ENCODE measurements at places on chromosomes 7 and 10. TPM values are rescaled to one million over a fixed set of nuclear protein-coding genes. Genes with fewer than 3 reads are reported as not detected.

DNA sequence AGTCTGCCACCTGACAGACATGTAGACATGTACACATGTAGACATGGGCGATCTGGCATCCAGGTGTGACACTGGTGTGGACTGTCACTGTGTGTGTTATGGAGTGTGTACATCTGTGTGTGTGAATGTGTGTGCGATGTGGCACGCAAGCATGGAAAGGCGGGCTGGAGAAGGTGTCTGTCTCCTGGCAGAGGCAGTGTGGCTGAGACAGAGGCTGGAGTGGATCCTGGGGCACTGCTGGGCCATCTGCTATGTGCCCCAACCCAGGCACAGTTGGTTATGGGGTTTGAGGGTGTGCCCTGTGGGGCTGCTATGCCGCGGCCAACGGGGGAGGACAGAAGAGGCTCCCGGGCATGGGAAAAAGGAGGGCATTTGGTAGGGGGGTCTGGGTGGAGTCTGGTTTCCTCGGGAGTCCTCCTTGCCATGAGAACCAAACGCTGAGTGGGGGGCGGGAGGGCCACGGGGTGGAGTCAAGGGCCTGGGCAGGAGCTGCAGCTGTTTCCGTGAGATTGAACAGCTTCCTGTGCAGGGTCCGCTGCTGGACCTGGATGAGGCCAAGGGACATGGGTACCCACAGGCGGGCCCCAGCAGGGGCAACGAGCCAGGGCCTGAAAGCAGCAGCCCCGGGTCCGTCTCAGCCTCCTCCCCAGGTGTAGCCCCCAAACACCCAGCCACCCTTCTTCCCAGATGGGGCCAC, 1.3 kb downstream of the ELN start:
- H3K27ac ChIP-seq: no peak overlapping the region
- H3K4me3 ChIP-seq: peak overlapping the region; percentile 25
- peaks cover 34% of the 10 kb centered on the region for H3K4me1 ChIP-seq
- DNase-seq: no peak
- H3K36me3 ChIP-seq: no peaks in the 10 kb centered on the region
- H3K27me3 ChIP-seq: no peaks in the 10 kb centered on the region

The TYW1B gene
- 0.73 TPM for polyA plus RNA-seq

DNA sequence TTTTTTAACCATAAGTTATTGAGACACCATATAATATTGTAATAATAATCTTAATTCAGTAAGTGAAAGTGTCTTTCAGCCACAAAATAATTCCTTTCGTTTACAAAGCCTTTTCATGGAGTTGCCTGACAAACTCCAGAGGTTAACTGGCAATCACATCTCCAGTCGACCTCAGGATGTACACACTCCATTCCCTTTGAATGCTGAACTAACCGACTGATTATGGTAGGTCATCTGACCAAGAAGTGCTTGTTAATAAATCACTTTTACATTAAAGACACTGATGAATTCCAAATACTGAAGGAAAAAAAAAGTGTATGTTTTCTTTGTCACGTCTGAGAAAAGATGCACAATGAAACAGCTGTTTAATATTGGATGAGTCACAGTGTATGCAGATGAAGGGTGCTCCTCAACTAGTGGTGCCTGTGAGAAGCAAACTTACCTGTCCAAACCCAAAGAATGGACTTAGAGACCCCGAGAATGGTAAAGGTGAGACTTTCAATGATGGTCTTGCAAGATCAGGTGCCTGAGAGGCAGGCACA, 348.1 kb upstream of the VWC2 start:
- no peak overlapping the region for H3K4me3 ChIP-seq
- no peaks in the 10 kb centered on the region for H3K36me3 ChIP-seq
- H3K27me3 ChIP-seq: no peaks in the 10 kb centered on the region
- DNase-seq: no peak
- H3K27ac ChIP-seq: no peak overlapping the region

GRCh38 chr7:90817846-90818245, 221.7 kb downstream of the CDK14 start:
- H3K27ac ChIP-seq: no peak overlapping the region
- no peak overlapping the region for H3K4me3 ChIP-seq
- no peaks in the 10 kb centered on the region for H3K36me3 ChIP-seq
- no peaks in the 10 kb centered on the region for H3K27me3 ChIP-seq

GRCh38 chr7:132575419-132575981, 770 bp downstream of the PLXNA4 start:
- DNase-seq: peak; percentile 18
- H3K4me1 ChIP-seq: 0 out of 2 replicates have a peak, but pooled peaks cover 2% of the 10 kb centered on the region
- H3K36me3 ChIP-seq: no peaks in the 10 kb centered on the region
- peaks cover 55% of the 10 kb centered on the region for H3K27me3 ChIP-seq
- no peak overlapping the region for H3K4me3 ChIP-seq
- no peak overlapping the region for H3K27ac ChIP-seq

The PPP2R2D gene
- 22.8 TPM for polyA plus RNA-seq

GRCh38 chr7:104241538-104242209, 33.9 kb upstream of the ORC5 start:
- H3K36me3 ChIP-seq: no peaks in the 10 kb centered on the region
- H3K27me3 ChIP-seq: peaks cover 3% of the 10 kb centered on the region
- no peak overlapping the region for H3K4me3 ChIP-seq
- H3K4me1 ChIP-seq: no peaks in the 10 kb centered on the region
- H3K27ac ChIP-seq: no peak overlapping the region
- DNase-seq: no peak

GRCh38 chr7:127904670-127904985, 126.6 kb downstream of the LRRC4 start:
- H3K4me1 ChIP-seq: peaks cover 21% of the 10 kb centered on the region
- H3K27me3 ChIP-seq: no peaks in the 10 kb centered on the region
- H3K4me3 ChIP-seq: no peak overlapping the region
- H3K27ac ChIP-seq: no peak overlapping the region
- peak; percentile 55 for DNase-seq
- no peaks in the 10 kb centered on the region for H3K36me3 ChIP-seq

The CLDN3 gene
- 0.16 TPM for polyA plus RNA-seq

- H3K27me3 ChIP-seq: peaks cover 12% of the 10 kb centered on the region
- no peak overlapping the region for H3K4me3 ChIP-seq
- H3K4me1 ChIP-seq: no peaks in the 10 kb centered on the region
These were observed 995 bp upstream of the CFTR start for GRCh38 chr7:117478836-117479224.

The GOLGA7B gene
- polyA plus RNA-seq: not detected

The CDNF gene
- polyA plus RNA-seq: 1.1 TPM

GRCh38 chr10:123417414-123417813, 248.7 kb upstream of the GPR26 start:
- H3K27ac ChIP-seq: no peak overlapping the region
- no peaks in the 10 kb centered on the region for H3K27me3 ChIP-seq
- no peak for DNase-seq

Measured in IMR-90 (cell line).